ENCODE measurements at places on chromosomes 2 and 18. TPM values are rescaled to one million over a fixed set of nuclear protein-coding genes. Genes with fewer than 3 reads are reported as not detected.

DNA sequence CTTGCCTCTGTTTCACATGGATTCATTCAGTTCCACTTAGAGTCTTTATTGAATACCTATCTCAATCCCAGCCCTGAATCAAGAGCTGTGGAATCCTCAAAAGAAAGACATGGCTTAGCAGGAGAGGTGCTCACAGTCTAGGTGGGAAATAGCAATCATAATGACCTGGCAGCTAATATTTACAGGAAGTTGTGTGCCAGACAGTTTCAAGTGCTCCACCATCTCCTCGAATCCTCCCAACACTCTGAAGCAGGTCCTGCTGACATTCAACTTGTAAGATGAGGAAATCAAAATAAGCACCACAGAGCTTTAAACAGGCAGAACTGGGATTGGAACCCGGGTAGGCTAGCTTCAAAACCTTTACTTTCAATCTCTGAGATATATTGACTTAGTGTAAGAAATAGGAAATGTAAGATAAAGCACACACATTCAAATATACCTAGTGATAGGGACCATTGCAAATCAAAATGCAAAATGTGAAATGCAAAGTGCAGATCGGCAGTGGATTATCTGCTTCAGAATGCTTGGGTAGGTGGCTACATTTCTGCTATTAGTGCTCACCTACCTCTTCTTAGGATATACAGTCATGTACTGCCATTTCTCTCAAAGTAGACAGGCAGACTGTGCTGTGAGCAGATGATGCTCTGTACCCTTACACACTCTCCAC lies 182.0 kb downstream of the PRKCE start:
- H3K27ac ChIP-seq = no peak overlapping the region
- H3K36me3 ChIP-seq = no peaks in the 10 kb centered on the region
- H3K4me3 ChIP-seq = no peak overlapping the region
- DNase-seq = no peak
- no peaks in the 10 kb centered on the region for H3K4me1 ChIP-seq

- no peaks in the 10 kb centered on the region for H3K27me3 ChIP-seq
- peak; percentile 68 for DNase-seq
- H3K27ac ChIP-seq = peak overlapping the region; percentile 95
- no peaks in the 10 kb centered on the region for H3K36me3 ChIP-seq
- peak overlapping the region; percentile 43 for H3K4me3 ChIP-seq
Measured at GRCh38 chr2:46296216-46296839, 879 bp upstream of the EPAS1 start.

GRCh38 chr2:105428387-105429018 lies 29.7 kb upstream of the FHL2 start:
- H3K36me3 ChIP-seq = no peaks in the 10 kb centered on the region
- no peaks in the 10 kb centered on the region for H3K4me1 ChIP-seq
- H3K27ac ChIP-seq = no peak overlapping the region

RESP18 gene
- total RNA-seq = not detected

IL36RN gene
- not detected for total RNA-seq

GRCh38 chr2:31217465-31218200 lies at the start of gene CAPN14:
Gene CAPN14, minus strand, starts transcription at chr2:31217515. Its CDS starts 12,068 bp downstream, at chr2:31205447.
- H3K27me3 ChIP-seq = no peaks in the 10 kb centered on the region
- H3K27ac ChIP-seq = no peak within 1 kb of the TSS
- H3K4me3 ChIP-seq = no peak within 1 kb of the TSS

DNA sequence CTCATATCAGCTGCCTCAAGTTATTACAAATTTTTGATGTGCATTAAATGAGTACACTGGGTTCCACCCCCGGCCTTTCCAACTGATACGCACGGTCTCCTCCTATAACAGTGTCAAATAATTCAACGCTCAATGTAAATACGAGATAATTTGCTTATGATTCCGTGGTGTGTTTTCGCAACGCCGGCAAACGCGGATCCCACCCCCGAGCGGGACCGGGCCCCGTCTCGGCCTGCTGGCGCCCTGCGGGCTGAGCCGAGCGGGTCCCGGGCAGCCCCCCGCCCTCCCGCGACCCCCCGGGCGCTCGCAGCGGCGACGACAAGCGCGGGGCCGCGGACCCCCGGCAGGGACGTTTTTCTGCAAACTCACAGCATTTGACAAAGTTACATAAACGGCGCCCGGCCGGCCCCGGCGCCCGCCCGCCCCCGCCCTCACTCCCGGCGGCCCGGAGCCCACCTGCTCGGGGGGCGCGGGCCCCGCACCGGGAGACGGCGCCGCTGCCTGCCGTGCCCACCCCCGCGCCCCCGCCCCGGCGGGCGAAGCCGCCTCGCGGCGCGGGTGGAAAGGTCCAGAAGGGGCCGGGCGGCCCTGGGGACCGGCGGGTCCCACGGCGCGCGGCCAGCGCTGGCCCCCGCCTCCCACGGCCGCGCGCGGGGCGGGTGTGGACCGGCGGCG lies 762 bp downstream of the HDAC4 start:
- peaks cover 26% of the 10 kb centered on the region for H3K4me1 ChIP-seq
- H3K36me3 ChIP-seq = no peaks in the 10 kb centered on the region

- H3K36me3 ChIP-seq = no peaks in the 10 kb centered on the region
- H3K27ac ChIP-seq = no peak overlapping the region
- no peaks in the 10 kb centered on the region for H3K27me3 ChIP-seq
Measured at GRCh38 chr18:63159590-63159989, 160.0 kb downstream of the BCL2 start.

GRCh38 chr18:23134780-23135549 lies at the start of gene CABLES1:
Gene CABLES1, plus strand, starts transcription at chr18:23135485. Its CDS starts 278 bp downstream, at chr18:23135763.
- H3K27me3 ChIP-seq = no peaks in the 10 kb centered on the region
- no peaks in the 10 kb centered on the region for H3K36me3 ChIP-seq
- peak; percentile 72 for DNase-seq
- H3K27ac ChIP-seq = peak within 1 kb of the TSS; percentile 83
- no peak within 1 kb of the TSS for H3K4me3 ChIP-seq
- H3K4me1 ChIP-seq = peaks cover 36% of the 10 kb centered on the region

DNA sequence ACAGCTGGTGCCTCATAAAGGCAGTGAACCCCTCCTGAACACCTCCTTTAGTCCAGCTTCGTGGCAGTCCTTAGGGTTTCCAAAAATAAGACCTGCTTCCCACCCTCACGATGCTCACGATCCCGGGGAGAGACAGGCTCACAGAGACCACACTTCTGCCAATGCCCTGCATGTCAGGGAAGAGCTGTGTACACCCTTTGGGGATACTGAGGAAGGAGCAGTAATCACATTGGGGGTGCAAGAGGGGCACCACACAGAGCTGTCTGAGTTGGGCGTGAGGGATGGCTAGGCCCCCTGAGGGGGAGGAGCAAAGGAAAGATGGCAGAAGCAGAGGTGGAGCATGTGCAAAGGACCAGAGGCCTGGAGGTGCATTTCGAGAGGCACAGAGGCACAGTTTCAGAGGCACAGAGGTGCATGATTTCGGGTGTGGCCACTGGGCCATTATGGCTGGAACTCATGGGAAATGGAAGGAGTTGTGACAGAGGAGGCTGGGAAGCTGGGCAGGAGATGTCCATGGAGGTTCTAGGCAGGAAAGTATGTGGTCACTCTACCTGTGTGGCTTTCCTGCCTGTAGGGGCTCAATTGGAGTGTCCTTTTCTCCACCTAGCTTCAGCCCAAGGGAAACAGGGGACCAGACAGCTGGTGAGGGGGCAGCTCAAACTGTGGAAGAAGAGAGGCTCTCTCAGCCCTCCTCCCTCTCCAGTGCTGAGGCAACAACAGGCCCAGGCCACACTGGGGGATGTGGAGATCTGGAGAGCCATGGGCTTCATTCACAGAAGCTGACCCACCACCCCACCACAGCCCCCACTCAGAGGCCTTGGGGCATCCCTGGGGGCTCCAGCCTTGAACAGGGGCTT lies 115.9 kb downstream of the CAPN13 start:
- H3K4me1 ChIP-seq = no peaks in the 10 kb centered on the region
- H3K27ac ChIP-seq = no peak overlapping the region
- no peak for DNase-seq
- H3K27me3 ChIP-seq = no peaks in the 10 kb centered on the region

- H3K27ac ChIP-seq = no peak overlapping the region
- H3K4me3 ChIP-seq = no peak overlapping the region
- DNase-seq = no peak
- no peaks in the 10 kb centered on the region for H3K36me3 ChIP-seq
- no peaks in the 10 kb centered on the region for H3K27me3 ChIP-seq
Measured at GRCh38 chr18:11391661-11392060, 217.7 kb upstream of the SLC35G4 start.

- no peak overlapping the region for H3K4me3 ChIP-seq
- H3K27me3 ChIP-seq = no peaks in the 10 kb centered on the region
- no peak for DNase-seq
- peaks cover 29% of the 10 kb centered on the region for H3K4me1 ChIP-seq
Measured at GRCh38 chr2:45647356-45647755, 4.1 kb upstream of the PRKCE start.

GRCh38 chr2:228283491-228284171 lies 102.1 kb upstream of the SPHKAP start:
- no peaks in the 10 kb centered on the region for H3K36me3 ChIP-seq
- H3K4me1 ChIP-seq = no peaks in the 10 kb centered on the region
- H3K4me3 ChIP-seq = no peak overlapping the region
- H3K27me3 ChIP-seq = no peaks in the 10 kb centered on the region
- no peak overlapping the region for H3K27ac ChIP-seq

- H3K36me3 ChIP-seq = no peaks in the 10 kb centered on the region
- H3K27ac ChIP-seq = no peak overlapping the region
- no peaks in the 10 kb centered on the region for H3K27me3 ChIP-seq
- no peaks in the 10 kb centered on the region for H3K4me1 ChIP-seq
- DNase-seq = no peak
Measured at GRCh38 chr2:3349211-3349693, 28.4 kb downstream of the EIPR1 start.

RNU2-63P gene
- not detected for total RNA-seq

- H3K36me3 ChIP-seq = no peaks in the 10 kb centered on the region
- DNase-seq = no peak
- no peak overlapping the region for H3K27ac ChIP-seq
- H3K27me3 ChIP-seq = no peaks in the 10 kb centered on the region
- no peaks in the 10 kb centered on the region for H3K4me1 ChIP-seq
Measured at GRCh38 chr18:56505971-56506370, 132.4 kb downstream of the TXNL1 start.

GULP1 gene
- total RNA-seq = 50.3 TPM

SERPINB3 gene
- total RNA-seq = not detected

GCG gene
- 129 TPM for total RNA-seq

DNA sequence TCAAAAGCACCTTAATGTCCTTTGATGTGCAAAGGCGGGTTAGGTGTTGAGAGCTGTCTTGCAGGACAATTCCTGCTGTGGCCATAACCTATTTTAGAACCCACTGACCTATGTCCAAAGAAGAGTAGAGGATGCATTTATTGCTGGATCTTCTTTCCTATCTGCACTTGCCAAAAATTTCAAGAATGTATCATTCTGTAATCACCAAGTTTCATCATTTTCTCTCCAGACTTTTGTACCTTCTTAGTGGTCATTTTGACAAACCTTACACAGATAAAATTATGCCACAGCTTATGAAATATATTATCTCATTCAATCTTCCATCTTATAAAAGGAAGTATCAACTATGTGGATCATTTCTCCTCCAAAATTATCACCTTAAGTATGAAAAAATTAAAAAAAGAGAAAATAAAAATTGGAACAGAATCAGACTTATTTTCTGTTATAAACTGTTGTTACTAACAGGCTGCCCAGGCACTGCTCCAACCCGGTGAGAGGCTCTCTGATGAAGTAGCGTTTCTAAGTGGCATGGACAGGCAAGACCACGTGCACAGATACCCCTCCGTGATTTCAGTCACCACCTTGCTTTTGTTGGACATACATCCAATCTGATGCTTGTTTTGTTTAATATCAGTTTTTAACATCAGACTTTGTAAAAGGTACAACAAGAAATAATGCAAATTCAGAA lies 559.9 kb upstream of the ID2 start:
- DNase-seq = no peak
- H3K36me3 ChIP-seq = no peaks in the 10 kb centered on the region
- no peak overlapping the region for H3K4me3 ChIP-seq
- H3K27me3 ChIP-seq = no peaks in the 10 kb centered on the region

CRACDL gene
- total RNA-seq = 14.8 TPM

DNA sequence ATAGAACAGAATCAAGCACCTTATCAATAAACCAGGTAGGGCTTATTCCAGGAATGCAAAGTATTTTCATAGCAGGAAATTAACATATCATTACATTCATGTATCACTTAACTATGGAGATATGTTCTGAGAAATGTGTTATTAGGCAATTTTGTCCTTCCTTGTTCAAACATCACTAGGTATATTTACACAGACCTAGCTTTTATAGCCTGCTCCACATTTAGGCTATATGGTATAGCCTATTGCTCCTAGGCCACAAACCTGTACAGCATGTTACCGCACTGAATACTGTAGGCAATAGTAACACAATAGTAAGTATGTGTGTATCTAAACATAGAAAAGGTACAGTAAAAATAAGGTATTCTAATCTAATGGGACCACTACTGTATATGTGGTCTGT lies 82.8 kb upstream of the KCTD1 start:
- no peak for DNase-seq
- H3K27me3 ChIP-seq = no peaks in the 10 kb centered on the region
- H3K4me1 ChIP-seq = no peaks in the 10 kb centered on the region

DNAJC5G gene
- total RNA-seq = not detected

CAPN14 gene
- total RNA-seq = not detected

GRCh38 chr18:32093102-32093511 lies 1.4 kb downstream of the RNF138 start:
- peaks cover 35% of the 10 kb centered on the region for H3K4me1 ChIP-seq

DNA sequence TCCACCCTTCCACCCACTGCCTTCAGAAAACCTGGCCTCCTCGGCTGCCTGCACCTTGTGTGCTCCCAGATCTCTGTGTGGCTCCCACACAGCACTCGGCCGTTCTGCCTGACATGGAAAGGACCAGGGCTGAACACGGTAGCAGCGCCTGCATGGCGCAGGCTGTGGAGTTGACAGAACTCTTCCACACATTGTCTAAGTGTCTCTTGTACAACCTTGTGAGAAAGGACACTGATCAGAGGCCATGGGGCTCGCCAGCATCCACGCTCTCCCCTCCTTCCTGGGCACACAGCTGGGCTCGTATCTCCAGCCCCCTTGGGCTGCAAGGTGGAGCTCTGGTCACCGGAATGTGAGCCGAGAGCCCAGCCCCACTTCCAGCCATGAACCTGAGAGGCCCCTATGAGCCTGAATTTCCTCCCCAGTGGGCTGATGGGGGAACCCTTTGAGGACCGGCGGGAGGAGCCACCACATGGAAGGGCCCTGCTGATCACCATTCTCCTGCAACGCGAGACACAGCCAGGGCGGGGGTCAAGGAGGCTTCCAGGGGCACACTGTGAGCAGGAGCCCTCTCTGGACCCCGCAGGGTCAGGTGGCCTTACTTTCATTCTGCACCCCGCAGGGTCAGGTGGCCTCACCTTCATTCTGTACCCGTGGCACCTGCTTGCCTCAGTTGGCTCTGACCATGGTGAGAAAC lies 314.2 kb upstream of the MYT1L start:
- no peaks in the 10 kb centered on the region for H3K27me3 ChIP-seq
- H3K36me3 ChIP-seq = no peaks in the 10 kb centered on the region
- no peaks in the 10 kb centered on the region for H3K4me1 ChIP-seq
- H3K27ac ChIP-seq = no peak overlapping the region

Data from body of pancreas (tissue), 4 donors.